ENCODE measurements at places on chromosomes 7 and 10. TPM values are rescaled to one million over a fixed set of nuclear protein-coding genes. Genes with fewer than 3 reads are reported as not detected.

GRCh38 chr7:118478931-118479330 is 254.4 kb downstream of the ANKRD7 start:
- no peaks in the 10 kb centered on the region for H3K36me3 ChIP-seq
- H3K27ac ChIP-seq = no peak overlapping the region
- no peak overlapping the region for H3K4me3 ChIP-seq
- no peaks in the 10 kb centered on the region for H3K4me1 ChIP-seq
- no peaks in the 10 kb centered on the region for H3K27me3 ChIP-seq

DNA sequence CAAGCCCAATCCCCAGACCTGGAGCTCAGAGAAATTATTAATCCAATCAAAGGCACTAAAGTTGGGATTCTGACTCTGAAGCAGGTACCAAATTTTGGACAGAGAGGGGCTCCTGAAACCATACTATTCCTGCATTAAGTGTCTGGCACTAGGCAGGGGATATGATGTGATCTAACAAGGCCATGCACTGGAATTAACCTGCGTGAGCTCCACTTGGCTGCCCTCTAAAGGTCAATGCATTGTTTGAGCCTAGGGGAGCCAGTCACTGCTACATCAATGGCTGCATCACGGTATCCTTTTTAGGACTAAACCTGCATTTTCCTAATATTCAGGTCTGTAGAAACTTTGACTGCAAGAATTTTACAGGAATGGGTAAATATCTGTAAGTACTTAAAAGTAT is 42.1 kb downstream of the ST8SIA6 start:
- H3K27ac ChIP-seq = no peak overlapping the region
- no peak for DNase-seq
- no peaks in the 10 kb centered on the region for H3K36me3 ChIP-seq
- H3K27me3 ChIP-seq = no peaks in the 10 kb centered on the region

DNA sequence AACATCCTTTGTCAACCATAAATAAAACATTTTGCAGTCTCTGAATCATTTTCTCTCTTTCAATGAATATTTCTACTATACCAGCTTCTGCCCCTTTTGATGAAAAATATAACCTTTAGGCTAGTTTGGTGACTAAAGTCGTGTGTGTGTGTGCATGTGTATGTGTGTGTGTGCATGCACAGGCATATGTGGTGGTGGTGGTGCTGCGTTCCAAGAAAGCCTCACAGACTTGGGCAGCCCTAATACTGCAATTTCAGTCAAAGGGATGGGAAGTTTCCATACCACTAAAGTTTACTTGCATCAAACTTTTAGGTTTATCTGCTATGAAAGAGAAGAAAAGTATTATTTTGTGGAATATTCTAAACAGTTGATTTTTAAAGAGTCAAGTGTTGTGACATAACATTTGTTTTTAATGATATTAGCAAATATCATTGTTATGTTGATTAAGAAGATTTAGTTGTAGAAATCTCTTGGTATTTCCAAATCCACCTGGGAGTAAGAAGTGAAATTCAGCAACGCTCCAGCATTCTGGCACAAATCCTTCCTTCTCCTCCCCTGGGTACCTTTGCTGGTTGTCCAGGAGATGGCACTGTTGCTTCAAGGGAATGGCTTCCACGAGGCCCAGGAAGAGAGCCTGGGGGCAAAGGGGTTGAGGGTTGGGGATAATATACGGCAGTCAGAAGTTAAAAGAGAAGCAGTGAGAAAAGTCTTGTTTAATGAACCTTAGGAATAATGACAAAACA is 41.5 kb downstream of the ASB4 start:
- H3K27ac ChIP-seq = no peak overlapping the region
- no peaks in the 10 kb centered on the region for H3K36me3 ChIP-seq
- no peaks in the 10 kb centered on the region for H3K4me1 ChIP-seq
- no peak for DNase-seq
- no peak overlapping the region for H3K4me3 ChIP-seq

DNA sequence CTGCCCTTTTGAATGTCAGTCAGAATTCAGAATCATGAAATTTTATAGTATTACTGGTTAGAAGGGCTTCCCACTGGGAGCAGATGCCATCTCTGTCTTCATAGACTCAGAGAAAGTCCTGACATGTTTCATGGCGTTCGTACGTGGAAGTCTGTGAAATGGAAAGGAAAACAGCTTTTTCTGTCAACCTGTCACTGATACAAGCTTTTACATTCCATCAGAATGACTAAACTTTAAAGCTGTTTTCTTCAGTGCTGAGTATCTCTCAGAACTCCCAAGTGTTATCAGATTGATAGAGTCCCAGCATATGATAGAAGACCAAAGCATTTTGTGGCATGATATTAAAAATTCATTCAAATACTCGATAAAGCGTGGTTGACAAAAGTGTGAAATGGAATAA is 726.7 kb upstream of the GALNT17 start:
- no peak for DNase-seq
- H3K27me3 ChIP-seq = no peaks in the 10 kb centered on the region
- H3K36me3 ChIP-seq = no peaks in the 10 kb centered on the region
- H3K4me1 ChIP-seq = no peaks in the 10 kb centered on the region
- no peak overlapping the region for H3K27ac ChIP-seq
- H3K4me3 ChIP-seq = no peak overlapping the region

Gene KDM7A
- total RNA-seq = 45.9 TPM

Gene COBL
- not detected for total RNA-seq

Gene RPEL1
- not detected for total RNA-seq

Gene LIPN
- total RNA-seq = not detected

Data from CD4-positive, alpha-beta memory T cell (primary cell).